ENCODE measurements at places on chromosomes 5 and 9.

DNA sequence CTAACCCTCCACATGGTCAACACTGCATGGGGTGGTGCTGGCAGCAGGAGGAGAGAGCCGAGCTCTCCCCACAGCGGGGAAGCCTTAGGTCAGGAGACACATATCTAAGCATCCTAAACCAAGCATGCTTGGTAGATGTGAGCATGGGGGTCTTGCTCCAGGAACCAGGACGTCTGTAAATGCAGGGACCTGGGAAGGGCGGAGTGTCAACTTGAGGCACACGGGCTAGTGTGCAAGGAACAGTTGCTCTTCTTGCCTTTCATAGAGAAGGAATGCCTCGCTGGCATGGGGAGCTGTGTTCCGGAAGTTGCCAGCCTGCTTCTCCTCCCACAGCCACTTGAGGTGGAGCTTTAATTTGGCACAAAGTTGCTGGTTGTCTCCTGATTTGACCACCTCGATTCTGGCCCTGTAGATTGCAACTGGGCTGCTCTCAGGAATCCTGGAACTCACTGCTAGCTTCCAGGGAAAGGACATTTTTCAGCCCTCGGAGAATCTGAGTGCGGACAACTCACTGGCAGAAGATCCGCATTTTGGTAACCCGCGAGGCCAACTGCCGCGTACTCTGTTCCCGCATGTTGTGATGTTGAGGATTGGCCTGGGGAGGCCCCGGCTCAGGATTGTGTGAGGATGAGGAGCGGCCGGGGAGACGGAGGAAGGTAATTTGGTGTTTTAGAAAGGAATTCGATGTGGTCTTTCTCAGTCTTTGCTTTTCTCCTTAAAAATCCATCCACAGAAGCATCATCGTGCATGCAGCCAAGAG, 370.3 kb upstream of the IRX1 start:
- no peak for DNase-seq

DNA sequence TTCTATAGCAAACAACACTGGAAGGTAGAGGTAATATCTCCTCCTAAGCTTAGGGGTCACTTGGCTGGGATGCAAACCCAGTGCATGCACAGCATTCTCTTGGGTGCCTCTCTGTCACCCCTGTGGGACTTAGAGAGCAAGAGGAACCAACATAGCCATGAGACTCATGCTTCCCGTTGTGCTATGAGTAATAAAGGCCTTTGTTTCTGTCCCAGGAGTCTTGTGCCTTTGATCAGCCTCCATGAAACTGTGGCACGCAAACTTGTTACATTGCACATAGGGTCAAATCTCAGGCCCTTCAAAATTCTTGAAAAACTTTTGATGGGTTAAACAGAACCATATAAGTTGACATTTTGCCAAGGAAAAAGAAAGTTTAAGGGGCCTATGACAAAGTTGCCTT, 272.8 kb downstream of the TAF11L14 start:
- DNase-seq = no peak

DNA sequence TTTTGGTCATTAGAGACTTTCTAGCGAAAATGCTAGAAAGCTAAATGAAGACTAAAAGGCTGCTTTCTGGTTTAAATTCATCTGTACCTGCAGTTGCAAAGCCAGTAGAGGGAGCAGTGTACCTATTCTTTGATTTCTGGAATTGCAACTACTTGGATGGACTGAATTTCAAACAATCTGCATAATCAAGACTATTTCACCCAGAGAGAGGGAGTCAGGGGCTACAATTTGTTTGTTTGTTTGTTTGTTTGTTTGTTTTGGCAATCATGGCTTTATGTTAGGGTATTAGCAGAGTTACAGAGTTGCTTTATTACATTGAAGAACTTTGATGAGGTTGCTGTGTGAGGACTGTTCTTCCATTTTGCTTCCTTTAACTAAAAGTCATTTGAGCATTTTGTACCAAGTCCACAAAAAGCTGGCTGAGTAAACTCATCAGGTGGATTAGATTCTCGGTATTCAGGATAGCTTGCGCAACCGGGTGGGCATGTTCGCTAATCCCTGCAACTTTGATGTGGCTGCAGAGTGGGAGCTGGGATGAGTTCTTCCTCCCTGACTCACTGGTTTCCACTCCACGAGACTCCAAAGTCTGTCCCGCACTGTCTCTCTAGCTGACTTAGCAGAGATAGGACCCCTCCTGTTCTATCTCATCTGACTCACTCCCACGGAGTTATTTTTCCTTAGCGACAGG, 80.0 kb upstream of the TUT7 start:
- DNase-seq = no peak

DNA sequence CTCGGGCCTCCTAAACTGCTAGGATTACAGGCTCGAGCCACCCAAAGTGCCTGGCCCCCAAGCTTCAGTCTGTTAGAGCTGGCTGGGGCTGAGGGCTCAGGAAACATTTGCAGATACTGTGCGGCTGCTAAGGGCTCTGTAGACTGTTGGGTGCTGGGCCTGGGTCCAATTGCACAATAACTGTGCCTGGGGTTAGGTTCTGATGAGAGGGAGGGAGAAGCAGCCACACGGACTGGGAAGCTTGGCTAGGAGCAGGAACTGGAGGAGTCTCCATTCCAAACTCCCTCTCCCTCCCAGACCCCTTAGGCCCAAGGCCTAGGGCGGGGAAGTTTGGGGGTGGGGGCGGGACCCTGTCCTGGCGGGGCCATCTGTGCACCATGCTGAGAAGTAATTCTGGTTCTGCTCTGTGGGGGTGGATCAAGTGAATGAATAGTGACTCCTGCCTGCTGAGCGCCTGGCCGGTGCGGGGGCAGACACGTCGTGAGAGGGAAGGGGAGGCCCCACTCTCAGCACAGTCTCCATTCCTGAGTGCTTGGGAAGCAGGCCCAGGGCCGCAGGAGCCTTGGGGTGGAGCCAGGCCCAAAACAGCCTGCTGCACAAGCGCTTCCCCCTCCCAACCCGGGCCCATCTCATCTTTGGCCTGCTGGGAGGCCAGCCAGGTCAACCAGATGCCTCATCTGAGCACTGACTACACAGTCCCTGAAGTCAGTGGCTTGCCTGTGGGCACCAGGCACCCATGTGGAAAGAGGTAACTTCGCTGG, 1.5 kb downstream of the ASS1 start:
- DNase-seq = no peak

GRCh38 chr9:86187121-86187520, 72.3 kb downstream of the C9orf153 start:
- DNase-seq = no peak

DNA sequence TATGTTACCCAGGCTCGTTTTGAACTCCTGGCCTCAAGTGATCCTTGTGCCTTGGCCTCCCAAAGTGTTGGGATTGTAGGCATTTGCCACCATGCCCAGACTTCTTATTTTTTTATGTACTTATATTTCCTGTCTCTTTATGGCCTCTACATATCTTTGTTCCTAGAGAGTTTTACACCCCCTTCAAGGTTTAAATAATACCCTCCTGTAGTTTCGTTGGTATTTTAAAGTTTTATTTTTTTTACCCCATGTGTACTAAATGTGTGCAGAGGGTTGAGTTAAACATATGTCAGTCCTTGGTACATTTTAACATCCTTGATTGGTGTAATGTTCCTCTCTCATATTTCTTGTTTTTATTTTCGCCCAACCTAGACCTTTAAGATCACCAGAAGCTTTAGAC, 29.4 kb downstream of the OCLN start:
- DNase-seq = no peak

DNA sequence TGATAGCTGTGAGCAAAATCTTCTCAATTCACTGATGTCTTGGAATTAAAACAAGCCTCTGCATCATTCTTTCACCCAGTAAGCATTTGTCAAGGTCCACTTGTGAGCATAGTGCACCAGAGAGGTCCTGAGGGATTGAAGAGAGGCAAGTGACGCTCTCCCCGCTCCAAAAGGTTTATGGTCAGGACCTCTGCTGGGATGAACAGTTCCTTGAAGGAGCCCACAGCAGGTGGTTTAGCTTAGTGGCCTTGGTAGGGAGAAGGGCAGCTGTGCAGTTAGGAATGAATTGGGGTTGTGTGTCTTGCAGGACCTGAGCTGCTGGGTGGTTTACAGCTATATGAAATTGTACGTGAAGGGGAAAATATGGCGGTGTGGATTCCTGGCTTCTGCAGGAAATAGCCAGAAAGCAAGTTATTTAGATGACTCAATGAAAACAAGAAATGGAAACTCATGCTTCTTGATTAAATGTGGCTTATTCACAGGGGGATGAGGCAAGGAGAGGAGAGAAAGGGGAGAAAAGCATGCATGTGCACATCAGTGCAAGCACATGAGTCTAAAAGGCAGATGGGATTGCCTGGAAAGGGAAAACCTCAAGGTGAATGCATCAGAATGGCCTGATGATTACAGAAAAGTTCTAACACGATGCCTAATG, 42.0 kb downstream of the SUB1 start:
- DNase-seq = no peak

- no peak for DNase-seq
These were observed 48.6 kb downstream of the CCL28 start for GRCh38 chr5:43363445-43364152.

DNA sequence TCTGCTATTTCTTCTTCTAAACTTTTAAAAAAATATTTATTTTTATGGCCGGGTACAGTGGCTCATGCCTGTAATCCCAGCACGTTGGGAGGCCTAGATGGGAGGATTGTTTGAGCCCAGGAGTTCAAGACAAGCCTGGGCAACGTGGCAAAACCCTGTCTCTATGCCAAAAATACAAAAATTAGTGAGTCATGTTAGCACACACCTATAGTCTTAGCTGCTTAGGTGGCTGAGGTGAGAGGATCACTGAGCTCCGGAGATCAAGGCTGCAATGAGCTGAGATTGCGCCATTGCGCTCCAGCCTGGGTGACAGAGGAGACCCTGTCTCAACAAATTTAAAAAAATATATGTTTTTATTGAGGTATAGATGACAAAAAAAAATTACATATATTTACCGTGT, 5.6 kb downstream of the AP3S1 start:
- DNase-seq = no peak

- no peak for DNase-seq
These were observed 1055.7 kb downstream of the PTPRD start for GRCh38 chr9:9556865-9557803.

- no peak for DNase-seq
These were observed 196.4 kb upstream of the NUDT12 start for GRCh38 chr5:103758996-103759395.

GRCh38 chr5:5169466-5169865, 29.3 kb downstream of the ADAMTS16 start:
- DNase-seq = no peak

- DNase-seq = no peak
These were observed 29.3 kb downstream of the TNFAIP8 start for GRCh38 chr5:119385136-119385535.

DNA sequence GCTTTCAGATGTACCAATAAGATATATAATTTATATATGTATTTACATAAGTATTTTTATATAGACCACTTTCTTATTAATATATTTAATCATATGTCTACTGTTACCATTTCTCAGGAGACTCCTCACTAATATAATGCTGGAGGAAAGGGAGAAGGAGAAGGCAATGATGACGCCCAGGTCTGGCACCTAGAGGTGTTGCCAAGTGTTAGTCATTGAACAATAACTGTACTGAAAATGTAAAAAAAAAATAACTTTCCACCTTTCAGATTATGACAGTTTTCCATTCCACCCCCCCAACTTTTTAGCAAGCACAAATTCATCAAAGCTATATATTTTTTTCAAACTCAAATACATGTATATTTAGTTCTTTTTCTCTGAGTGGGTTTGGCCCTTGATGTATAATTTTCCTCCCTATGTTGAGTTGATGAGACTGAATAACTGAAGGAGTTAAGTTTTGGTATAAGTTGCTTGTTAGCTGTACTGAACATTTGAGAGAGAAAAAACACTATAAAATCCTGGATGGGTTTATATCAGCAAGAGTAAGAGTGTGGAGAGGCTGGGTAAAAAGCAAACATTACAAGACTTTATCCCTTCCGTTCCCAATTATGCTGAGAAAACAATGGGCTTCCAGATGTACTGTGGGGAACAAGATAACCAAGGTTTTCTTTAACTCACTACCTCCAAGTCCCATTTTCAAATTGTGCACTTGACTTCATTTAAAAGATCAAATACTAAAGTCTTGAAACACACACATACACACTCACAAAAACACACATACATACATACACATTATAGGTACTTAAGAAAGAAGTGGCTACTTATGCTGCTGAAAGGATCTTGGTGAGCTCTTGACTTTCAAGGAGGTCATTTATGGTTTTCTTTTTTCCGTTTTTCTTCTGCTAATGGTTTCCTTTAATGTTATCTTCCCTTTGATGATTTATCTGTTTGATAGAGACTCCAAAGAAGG, 142.8 kb upstream of the IFNE start:
- no peak for DNase-seq

- no peak for DNase-seq
These were observed 160.7 kb downstream of the TMEM38B start for GRCh38 chr9:105854783-105855724.

DNA sequence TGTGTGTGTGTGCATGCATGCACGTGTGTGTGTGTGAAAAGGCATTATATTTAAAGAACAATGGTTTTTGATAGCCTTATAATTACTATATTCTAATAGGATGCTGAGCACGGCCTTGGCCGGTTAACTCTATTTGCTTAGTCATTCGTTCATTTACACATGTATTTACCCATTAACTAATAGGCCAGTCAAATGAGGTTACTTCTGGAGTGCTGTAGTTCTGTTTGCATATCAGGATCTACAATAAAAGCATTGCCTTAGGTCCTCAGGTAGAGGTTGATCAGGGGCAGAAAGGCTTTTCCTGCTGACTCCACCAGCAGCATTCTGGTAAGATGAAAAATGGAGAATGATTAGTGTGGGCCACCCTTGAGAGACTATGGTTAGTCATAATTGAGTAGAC, 219.0 kb downstream of the COMMD10 start:
- no peak for DNase-seq

DNA sequence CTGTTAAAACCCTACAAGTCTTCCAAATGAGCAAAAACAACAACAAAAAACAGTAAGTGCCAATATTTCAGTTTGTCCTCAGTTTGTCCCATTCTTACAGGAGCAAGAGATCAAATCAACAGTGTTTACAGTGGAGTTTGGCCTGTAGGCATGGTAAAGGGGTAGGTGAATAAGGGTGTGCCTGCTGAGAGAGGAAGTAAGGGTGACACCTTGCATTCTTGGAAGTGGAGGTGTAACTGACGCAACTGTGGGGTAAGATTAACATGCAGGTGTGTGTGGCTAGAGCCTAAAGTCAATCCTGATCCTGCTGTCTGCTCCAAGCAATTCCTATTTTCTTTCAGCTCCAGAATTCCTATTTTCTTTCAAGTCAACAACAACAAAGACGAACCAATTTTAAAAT, 43.4 kb downstream of the PFDN1 start:
- no peak for DNase-seq

Data from cerebellar nuclear complex (tissue), 1 donor.